ENCODE measurements at places on chromosomes 2 and 18.

DNA sequence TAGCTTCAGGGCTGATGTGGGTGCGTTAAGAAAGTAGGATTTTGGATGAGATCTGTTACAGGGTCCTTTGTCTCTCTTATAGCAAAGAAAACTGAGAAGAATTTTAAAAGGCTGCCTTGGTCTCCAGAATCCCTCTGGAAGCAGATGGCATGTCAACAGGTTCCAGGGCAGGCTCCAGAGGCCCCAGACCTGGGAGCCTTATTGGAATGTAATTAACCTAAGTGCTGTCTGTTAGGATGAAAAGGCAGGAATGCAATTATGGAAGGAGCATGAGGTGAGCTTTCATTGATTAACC lies 97.2 kb upstream of the PKDCC start:
- no peak for DNase-seq

DNA sequence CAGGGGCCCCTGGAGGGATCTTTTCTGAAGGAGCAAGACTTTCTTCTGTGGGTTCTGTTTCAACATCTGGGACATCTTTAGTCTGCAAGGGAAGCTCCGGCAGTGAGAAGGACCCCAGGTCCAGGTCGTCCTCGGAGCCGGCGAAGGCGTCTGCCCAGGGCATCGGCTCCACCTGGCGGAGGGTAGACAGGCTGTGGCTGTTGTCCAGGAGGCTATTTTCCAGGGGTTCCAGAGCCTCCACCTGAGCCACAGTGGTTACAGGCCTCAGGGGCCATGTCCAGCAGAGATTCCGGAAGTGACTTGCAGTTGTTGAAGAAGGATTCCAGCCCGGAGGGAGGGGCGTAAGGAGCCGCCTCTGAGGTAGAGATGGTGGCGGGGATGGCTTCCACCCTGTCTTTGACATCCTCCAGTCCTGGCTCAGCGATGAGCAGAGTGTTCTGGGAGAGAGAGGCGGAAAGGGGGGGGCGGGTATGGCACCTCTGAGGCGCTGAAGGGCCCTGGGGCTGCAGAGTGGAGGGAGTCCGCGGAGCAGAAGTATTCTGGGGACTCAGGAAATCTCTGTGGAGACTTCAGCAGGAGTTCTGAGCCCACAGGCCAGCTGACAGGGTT lies 891.3 kb upstream of the LRRTM1 start:
- DNase-seq = no peak

- DNase-seq = no peak
These were observed 36.1 kb upstream of the CAB39 start for GRCh38 chr2:230676546-230676945.

- DNase-seq = no peak
These were observed 46.1 kb upstream of the LRP1B start for GRCh38 chr2:142176941-142177340.

DNA sequence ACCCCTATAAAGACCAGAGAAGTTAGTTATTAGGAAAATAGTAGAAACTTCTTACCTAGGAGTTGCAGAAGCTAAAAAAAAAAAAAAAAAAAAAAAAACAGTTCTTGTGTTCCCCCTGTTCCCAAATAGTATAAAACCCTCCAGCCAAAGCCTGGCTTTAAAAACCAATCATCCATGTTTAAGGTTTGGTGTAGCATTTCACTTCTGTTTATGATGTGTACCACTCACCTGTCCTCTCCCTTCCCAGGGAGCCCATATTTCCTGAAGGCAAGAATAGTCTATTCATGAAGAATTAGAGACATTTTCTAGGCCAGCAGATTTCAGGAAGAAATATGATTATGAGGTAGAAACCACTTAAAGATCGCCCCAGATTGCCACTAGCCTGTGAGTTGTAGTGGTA lies 273.6 kb downstream of the SETBP1 start:
- no peak for DNase-seq

GRCh38 chr2:66675591-66675990 lies 240.7 kb downstream of the MEIS1 start:
- no peak for DNase-seq

GRCh38 chr2:181876614-181877063 lies 14.9 kb upstream of the ITPRID2 start:
- peak; percentile 68 for DNase-seq

GRCh38 chr2:12728221-12728777 lies 11.6 kb downstream of the TRIB2 start:
- no peak for DNase-seq

DNA sequence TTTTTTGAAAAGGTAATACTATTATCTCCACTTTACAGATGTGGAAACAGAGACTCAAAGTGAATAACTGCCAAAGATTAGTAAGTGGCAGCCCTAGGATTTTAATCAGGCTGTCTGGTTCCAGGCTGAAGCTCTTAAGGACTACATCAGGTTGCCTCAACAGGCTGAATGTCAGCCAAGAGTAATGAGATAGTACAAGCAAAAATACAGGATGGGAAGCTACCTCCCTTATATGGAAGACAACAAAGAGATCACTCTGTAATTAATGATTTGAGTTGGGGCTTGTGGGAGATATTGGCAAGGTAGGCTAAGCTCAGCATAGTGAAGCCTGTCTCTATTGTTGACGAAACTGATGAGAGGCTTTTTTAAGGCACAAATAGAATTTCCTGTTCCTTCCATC lies 323.1 kb downstream of the KCNJ3 start:
- no peak for DNase-seq

DNA sequence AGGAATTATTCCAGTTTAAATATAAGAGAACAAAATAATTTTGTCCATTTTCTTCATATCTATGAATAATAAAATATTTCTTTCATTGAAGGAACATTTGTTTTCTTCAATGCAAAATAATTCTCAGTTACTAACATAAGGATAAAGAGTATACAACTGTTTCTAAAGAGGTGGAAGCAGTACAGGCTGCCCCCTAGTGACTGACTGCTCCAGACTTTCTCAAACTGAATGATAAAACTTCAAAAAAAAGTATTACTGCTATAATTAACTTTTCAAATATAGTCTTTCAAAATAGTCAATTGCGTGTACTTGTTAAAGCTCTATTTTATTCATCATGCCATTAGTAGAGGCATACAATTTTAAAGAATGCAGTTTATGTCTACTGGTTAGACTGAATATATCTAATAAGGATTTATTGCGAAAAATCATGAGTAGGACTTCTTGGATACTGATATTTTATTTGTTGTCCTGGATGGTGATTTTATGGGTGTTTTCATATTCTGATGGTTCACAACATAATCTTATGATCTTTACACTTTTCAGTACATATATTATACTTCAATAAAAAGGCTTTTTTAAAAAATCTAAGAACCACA lies 100.1 kb downstream of the WDPCP start:
- DNase-seq = peak; percentile 12

DNA sequence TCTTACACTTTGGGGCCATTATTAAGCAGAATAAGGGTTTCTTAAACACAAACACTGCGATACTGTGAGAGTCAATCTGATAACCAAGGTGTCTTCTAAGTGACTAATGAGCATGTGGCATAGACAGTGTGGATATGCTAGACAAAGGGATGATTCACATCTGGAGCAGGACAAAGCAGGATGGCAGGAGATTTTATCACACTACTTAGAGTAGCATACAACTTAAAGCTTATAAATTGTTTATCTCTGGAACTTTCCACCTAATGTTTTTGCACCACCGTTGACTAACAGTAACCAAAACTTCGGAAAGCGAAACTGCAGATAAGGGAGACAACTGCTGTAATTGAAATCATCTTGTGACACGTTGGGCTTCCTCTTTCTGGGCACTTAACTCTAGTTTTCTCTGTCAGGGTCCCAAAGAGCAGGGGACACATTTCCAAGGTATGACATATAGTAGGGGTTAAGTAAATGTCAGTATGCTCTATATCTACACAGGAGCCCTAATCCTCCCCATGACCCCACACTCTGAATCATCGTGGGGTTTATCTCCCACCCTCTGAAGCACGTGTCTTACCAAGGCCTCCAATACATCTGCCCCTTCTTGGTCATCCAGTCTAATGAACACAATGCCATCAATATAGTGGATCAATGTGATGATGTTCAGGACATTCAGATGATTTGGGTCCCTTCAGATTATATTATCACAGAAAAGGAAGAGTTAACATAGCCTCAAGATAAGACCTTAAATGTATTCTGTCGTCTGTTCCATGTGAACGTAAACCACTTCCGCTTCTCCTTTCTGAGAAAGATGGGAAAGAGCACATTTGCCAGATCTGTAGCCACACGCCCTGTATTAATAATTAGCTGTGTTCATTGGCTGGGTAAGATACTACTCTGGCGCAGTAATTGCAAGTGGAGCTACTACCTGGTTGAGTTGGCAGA lies 78.7 kb downstream of the FTCDNL1 start:
- DNase-seq = no peak

GRCh38 chr18:48417985-48418384 lies 8.8 kb upstream of the ZBTB7C start:
- DNase-seq = no peak

- DNase-seq = no peak
These were observed 36.6 kb downstream of the GORASP2 start for GRCh38 chr2:170965446-170966225.

DNA sequence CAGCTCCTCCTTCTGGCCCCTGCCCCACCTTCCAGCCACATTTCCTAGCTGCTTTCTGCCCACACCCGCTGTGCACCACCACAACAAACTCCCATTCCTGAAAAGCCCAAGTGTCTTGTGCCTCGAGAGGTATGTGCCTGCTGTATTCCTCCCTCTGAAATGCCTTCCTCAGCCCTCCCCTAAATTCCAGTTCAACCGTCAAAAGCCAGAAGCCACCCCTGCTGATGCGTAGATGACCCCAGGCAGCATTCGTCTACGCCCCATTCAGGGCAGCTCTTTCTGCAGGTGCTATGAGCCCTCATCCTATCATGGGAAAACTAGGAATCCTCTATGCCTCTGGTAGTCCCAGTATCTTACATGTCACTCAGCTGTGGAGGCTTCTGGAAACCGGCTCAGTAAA lies 71.7 kb downstream of the DNMT3A start:
- no peak for DNase-seq

- DNase-seq = no peak
These were observed 48.1 kb downstream of the SH3BP4 start for GRCh38 chr2:234999740-235000425.

- DNase-seq = no peak
These were observed 151.1 kb downstream of the GALNT1 start for GRCh38 chr18:35732636-35733035.

DNA sequence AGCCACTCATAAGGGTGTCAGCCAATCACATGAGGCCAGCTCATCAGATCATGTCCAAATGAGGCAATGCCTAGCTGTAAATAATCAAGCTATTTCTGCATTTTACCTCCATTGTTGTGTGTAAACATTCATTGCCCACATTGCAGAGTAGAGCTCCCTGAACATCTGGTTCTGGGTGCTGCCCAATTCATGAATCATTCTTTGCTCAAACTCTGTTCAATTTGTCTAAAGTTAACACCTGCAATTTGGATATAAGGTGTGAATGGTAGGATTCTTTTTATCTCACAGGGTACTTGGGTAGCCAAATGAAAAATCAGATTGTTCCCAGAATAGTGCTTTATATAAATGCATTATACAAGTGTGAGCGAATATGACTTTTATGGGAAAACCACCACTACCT lies 345.5 kb upstream of the NT5C1B start:
- no peak for DNase-seq

- no peak for DNase-seq
These were observed 434.0 kb downstream of the PLCL1 start for GRCh38 chr2:198238429-198238828.

DNA sequence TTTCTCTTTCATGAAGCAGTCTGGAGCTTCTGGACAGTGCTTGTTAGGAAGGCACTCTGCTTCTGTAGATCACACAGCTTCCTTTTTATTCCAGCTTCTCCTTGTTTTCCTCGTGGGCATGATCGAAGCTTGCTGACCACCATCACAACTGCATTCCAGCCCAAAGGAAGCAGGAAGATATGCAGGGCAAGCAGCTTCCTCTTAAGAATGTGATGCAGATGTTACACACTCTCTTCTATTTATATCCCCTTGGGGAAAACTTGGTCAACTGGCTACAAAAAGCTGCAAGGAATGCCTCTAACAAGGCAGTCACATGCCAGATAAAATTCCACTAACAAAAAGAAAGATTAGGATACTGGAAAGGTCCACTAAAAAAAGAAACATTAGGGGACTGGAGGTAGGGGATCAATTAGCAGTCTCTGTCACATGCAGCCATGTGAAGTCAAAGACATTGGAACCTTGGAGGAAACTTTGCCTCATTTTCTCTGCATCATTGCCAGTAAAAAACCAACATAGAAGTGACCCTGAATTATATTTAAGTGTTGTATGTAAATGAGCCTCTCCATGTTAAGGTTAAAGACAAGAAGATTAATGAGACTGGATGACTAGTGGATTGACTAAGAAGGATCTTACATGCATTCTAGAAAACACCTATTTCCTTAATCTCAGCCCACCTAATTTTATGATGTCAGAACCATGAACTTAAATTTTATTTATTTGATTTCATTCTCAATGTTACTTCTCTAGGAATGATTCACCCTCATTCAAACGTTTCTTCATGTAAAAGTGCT lies 98.3 kb downstream of the NAB1 start:
- DNase-seq = no peak

- DNase-seq = no peak
These were observed 1723.5 kb upstream of the LRRTM1 start for GRCh38 chr2:82027921-82028615.

DNA sequence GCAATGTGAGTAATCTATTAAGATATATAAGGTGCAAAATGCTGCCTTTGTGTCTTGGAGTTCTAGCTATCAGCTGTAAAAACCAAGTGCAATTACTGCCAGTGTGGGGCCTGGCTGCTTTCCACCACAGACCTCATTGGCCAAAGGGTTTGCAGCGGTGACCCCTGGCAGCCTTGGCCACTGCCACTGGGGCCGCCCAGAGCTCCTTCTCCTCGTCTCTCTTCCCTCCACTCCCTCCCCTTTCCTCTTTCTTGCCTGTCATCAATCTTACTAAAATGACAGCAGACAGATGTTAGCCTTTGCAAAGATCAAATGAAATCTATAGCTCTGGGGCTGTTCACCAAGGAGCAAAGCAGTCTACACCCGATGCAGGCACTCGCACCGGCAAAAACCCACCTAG lies 986.3 kb downstream of the BCL11A start:
- DNase-seq = no peak

GRCh38 chr2:27379836-27380625 lies 503 bp downstream of the ZNF513 start:
- no peak for DNase-seq

GRCh38 chr2:86622519-86623042 lies 1.1 kb downstream of the RNF103 start:
- no peak for DNase-seq

DNA sequence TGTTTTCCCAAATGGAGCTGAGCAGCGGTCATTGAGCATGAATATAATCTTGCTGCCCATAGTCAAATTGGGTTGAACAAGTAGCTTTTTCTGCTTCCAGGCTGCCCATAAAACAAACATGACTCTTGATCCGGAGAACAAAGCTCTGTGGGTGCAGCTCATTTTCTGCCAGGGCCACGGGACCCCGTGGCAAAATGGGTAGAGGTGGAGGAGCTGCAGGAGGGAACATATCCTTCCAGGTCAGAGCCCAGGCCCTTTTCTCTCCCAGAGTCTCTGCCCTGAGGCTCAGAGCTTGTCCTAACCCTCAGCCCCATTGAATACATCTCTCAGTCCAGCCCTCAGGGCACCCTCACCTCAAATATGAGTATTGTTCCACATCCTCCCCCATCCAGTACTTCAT lies 151.6 kb upstream of the TWIST2 start:
- DNase-seq = no peak

- no peak for DNase-seq
These were observed 136.6 kb downstream of the SPAG16 start for GRCh38 chr2:213420828-213421385.

Data from kidney glomerular epithelial cell (primary cell).